ENCODE measurements at places on chromosomes 1 and 21.

- no peak for DNase-seq
Measured at GRCh38 chr1:162835157-162835899, 25.6 kb downstream of the CCDC190 start.

- no peak for DNase-seq
Measured at GRCh38 chr1:234361102-234361603, 12.1 kb upstream of the COA6 start.

DNA sequence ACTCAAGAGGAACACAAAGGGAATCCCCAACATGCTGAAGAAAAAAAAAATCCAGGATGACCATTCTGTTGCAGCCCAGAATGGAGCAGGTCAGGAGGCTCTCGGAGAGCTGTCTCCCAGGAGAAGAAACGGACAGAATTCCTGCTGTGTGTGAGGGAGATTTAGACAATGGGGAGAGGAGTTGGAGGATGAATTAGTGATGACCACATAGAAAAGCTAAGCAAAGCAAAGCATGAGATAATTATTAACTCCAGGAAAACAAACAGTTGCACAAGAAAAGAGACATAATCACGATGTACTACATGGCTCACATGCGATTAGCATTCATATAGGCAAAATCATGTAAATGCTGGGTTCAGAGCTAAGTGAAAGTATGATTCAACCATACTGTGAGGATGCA is 61.1 kb upstream of the SMYD2 start:
- no peak for DNase-seq

DNA sequence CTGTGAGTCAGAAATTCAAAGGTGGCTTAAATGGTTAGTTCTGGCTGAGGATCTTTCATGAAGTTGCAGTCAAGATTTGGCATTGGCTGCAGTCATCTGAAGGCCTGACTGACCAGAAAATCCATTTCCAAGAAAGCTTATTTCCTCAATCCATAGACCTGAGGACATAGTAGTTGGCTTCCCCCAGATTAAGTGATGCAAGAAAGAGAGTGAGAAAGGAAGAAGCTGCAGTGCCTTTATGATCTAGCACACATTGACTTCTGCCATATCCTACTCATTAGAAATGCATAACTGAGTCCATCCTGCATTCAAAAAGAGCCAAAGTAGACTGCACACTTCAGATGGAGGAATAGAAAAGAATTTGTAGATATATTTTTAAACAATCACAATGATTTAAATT is 222.6 kb downstream of the COL24A1 start:
- no peak for DNase-seq

DNA sequence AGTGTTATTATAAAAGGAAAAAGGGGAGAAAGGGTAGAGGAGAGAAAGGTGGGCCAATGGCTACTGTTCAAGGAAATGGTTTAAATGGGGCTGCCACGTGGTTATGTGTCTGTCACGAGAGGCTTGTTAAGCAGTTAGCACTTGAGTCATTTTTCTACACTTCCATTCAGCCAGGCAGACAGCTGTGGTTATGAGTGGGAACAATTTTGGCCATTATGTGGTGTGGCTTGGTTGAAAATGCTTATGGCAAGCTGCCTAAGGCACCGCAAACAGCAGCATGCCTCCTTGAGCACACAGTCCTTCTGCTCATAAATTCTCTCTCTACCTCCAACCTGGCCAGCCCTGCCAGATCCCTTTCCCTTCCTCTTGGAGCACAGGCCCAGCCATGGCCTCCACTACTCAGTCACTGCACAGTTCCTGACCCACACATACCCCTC is 3.2 kb upstream of the SRM start:
- no peak for DNase-seq

DNA sequence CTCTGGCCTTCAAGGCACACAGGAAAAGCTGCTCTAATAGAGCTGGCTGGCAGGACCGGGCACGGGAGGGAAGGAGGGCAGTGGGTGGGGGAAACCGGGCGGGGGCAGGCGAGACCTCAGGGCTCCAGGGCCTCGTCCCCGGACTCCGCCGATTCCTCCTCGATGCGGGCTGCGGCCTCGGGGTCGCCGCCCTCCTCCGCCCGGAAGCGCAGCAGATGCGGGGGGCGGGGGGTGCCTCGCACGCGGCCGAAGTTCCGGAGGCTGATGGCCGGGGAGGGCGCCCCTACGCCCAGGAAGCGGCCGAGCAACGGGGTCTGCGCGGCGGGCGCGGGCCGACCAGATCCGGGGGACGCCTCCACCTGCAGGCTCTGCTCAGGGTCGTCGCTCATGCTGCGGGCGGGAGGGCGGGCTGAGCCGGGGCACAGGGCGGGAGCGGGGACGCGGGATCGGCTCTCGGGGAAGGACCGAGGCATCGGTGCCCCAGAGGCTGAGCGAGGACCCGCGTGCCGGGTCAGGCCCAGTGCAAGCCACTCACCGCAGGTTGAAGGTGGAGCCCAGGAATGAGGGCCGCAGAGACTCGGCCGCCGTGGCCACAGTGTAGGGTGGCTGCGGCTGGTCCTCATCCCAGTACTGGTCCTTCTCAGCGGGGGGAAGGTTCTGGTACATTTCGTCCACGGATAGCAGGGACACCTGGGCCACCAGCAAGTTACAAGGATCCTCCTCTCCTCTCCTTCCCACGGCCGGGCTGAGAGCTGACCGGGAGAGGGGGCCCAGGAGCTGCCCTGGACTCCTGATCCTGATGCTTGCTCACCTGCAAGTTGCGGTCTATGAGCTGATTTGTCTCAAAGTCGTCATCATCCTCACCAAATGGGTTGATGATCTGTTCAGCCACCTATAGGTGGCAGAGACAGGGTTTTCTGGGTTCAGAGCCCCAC is 3.6 kb downstream of the BEST4 start:
- DNase-seq = peak; percentile 61

- DNase-seq = no peak
Measured at GRCh38 chr1:29502911-29503840, 266.9 kb downstream of the PTPRU start.

- no peak for DNase-seq
Measured at GRCh38 chr1:51147394-51147793, 45.4 kb downstream of the C1orf185 start.

DNA sequence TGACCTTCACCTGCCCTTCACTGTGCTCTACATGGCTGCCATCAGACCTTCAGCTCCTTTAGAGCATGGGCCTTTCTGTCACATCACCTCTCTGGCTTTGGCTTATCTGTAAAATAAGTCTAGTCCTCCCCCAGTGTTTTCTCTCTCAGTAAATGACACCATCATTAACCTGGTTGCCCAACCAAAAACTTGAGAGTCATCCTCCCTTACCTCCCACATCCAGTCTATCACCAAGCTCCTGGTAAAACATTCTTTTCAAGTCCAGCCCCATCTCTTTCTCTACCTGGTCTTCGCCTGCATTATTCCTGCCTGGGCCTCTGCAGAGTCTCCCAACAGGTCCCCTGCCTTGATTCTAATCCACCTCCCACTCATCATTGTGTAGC is 13.1 kb downstream of the SLC26A9 start:
- no peak for DNase-seq

DNA sequence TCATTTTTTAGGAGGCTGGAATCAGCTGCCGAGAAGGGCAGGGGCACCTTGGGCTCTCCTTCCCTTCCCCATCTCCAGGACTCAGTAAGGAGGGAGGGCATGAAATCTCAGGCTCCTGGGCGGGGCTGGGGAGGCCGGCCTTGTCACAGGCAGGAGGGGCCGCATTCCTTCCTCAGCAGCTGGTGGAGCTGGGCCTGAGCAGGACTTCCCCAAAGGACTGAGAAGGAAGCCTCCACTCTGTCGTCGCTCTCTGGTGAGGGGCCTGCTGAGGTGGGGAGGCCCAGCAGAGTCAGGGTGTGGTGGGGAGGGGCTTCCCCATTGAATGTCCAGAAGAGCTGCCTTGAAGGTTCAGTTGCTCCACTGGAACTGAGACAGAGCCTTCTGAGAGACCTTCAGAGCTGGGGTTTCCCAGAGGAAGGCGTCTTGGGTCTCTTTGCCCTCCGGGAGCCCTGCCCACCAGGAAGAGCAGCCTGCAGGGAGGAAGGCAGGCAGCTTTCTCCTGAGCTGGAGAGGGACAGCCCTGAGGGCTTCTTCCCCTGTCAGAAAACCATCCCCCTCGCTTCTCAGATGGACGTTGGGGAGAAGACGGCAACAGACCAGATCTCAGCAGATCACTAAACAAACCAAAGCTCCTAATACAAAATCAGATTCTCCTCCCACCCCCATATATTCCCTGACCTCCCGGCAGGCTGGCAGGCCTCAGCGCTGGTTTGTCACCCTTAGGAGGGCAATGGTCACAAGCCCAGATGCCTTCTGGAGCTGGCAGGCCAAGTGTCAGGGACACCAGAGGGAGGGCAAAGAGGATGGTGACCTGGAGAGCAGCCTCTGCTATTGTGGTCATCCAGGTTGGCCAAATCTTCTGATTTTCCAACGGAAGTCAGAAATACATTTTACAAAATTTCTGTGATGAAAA is 10.7 kb downstream of the KCNA10 start:
- DNase-seq = peak; percentile 84

GRCh38 chr1:40314721-40315238 is 2.3 kb downstream of the COL9A2 start:
- no peak for DNase-seq
